ENCODE measurements at places on chromosomes 5 and 9.

DNA sequence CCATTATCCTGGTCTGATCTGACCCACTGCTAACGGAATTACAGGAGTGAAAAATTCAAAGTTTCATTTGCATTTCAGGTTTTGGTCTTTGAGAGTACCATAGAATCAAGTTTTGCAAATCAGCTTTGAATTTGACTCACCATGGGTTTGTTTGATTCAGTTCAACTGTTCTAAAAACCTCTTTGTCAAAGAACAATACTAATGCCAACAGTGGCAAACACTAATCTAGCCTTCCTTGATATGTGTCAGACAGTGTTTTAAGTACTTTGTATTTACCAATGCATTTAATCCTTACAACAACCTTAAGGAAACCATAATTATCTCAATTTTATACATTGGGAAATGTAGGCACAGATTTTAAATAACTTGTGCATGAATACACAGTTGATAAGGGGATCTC is 10.1 kb upstream of the FSD1L start:
- DNase-seq, result no peak

- DNase-seq, result no peak
Observed at GRCh38 chr9:134913041-134913712, 4.5 kb downstream of the FCN1 start.

GRCh38 chr5:45508135-45508534 is 188.0 kb downstream of the HCN1 start:
- no peak for DNase-seq

- DNase-seq, result no peak
Observed at GRCh38 chr5:127536687-127537086, 19.2 kb downstream of the PRRC1 start.

GRCh38 chr9:9410736-9411135 is 1202.1 kb downstream of the PTPRD start:
- no peak for DNase-seq
